ENCODE measurements at places on chromosomes 1 and 21.

- DNase-seq = no peak
These were observed at the start of gene SPATA21 for GRCh38 chr1:16436946-16437474. SPATA21 (minus strand) TSS chr1:16437424; CDS start chr1:16431371, 6,053 bp downstream.

- no peak for DNase-seq
These were observed 47.3 kb upstream of the SLC44A3 start for GRCh38 chr1:94772845-94773244.

DNA sequence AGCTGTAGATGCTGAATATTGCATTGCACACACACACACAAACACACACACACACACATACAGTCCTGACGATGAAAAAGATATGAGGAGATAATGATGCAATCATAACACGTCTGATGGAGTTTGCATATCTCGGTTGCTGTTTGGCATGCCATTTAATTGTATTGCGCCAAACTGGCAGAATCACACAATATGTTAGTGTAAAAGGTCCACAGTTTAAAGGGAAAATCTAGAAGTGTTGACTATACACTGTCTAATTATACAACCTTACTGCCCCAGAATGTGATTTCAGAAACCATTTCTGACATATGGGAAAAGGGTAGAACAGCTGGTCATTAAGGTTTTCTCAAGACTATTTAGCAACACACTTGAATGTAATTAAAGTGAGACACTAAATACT lies 123.7 kb upstream of the PROX1 start:
- DNase-seq = no peak

DNA sequence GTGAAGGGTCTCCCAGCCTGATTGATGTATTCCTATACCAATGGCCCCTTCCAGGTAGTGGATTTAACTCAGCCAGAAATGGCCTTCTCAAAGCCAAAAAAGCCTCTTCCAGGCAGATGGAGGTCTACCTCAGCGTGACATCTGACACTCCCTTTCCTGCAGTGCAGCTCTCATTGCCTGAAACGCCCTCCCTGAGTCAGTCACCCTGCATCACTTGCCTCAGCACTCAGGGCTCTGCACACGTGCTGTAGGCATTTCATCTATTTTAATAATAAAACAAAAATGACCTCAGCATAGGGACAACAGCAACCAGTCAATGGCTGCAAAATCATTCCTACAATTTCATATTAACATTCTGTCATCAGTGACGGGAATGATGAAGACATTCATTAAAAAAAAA lies 64.4 kb upstream of the GJA5 start:
- DNase-seq = no peak

DNA sequence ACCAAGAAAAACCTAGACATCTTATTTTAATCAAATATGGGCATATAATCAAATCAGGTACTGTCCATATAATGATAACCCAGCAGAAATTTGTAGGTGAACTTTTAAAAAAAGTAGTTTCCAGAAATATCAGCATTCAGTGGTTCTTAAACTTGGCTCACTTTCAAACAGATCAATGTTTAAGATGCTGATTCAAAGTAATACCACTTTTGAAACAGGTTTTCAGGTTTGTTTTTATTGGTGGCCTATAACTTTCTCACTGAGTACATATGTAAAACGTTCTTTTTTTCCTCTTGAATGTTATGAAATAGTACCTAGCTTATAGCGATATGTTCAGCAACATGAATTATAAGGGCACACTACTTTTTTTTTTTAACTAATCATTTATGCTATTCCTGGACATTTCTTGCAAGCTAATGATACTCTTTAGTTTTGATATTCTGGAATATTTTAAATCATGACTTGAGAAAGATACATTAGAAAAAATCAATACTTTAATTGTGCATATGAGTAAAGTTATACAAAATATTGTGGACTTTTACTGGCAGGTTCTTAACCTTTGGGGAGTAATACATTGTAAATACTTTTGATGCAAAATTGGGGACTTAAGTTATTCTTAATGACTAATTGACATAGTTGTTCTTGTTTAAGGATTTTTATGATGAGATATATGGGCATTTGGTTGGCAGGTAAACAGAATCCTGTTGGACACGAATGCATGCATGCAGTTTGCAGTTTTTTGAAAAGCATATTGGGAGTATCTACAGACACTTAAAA lies 3.0 kb downstream of the NFIA start:
- DNase-seq = no peak

DNA sequence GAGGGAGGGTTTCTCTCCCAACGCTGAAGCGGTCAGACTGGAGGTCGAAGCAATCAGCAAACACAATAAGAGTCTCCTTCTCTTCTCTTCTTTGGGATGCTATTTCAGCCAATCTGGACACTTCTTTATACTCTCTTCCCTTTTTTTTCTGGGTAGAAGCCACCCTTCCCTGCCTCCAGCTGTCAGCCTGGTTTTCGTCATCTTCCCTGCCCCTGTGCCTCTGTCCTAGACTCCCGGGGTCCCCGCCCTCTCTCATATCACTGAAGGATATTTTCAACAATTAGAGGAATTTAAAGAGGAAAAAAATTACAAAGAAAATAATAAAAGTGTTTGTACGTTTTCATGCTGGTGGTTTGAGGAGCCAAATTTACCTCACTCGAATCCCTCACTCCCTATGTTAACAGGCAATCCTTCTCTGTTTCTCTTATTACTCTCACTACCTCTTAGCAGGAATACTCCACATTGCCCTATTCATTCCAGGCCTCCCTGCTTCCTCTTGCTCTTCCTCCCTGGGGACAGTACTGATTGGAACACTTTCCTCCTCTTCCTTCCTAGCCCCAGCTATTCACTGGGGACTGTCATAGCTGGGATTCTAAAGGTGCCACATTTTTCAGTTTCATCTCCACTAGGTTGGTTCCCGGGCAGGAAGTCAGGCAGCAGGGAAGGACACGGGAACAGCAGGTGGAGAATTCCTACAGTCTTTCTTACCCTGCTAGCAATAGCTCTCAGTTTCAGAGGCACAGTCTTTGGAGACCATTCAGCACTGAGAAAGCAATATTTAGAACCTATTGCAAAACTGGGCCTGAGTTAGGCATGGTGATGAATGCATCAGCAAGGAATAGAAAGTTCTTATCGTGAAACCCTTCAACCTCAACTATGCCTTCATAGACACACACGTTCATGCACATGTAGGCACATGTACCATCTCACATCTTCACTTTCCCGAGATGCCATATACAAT lies 288.0 kb downstream of the PBX1 start:
- no peak for DNase-seq

DNA sequence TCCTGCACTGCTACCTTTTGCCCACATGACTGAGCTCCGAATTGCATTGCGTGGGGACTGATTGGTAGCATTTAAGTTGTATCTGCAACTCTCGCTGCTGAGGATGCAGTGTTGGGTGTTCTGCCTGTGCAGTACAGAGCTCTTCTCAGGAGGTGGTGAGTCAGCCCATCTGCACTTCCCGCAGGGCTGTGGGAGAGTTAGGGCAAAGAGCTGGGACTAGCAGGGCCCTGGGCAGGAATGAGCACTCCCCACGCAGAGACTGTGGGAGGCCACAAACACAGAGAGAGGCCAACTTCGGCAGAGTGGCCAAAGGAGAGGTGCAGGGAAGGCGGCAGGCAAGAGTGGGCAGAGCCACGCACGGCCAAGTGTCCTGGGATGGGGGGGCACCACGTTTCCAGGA lies 244.7 kb downstream of the SIPA1L2 start:
- peak; percentile 44 for DNase-seq

DNA sequence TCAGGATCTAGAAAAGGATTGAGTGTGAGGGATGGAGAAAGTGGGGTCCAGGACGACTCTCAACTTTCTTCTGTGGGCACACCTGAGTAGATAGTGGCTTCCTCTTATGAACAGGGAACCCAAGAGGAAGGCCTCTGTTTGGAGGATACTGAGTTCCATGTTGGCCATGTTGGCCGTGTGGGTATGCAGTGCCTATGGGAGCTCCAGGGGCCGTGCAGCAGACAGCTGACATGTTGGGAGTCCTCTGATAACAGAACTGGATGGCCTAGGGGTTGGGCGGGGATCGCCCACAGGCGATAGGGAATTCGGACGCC lies 43.0 kb downstream of the TMEM53 start:
- DNase-seq = no peak

DNA sequence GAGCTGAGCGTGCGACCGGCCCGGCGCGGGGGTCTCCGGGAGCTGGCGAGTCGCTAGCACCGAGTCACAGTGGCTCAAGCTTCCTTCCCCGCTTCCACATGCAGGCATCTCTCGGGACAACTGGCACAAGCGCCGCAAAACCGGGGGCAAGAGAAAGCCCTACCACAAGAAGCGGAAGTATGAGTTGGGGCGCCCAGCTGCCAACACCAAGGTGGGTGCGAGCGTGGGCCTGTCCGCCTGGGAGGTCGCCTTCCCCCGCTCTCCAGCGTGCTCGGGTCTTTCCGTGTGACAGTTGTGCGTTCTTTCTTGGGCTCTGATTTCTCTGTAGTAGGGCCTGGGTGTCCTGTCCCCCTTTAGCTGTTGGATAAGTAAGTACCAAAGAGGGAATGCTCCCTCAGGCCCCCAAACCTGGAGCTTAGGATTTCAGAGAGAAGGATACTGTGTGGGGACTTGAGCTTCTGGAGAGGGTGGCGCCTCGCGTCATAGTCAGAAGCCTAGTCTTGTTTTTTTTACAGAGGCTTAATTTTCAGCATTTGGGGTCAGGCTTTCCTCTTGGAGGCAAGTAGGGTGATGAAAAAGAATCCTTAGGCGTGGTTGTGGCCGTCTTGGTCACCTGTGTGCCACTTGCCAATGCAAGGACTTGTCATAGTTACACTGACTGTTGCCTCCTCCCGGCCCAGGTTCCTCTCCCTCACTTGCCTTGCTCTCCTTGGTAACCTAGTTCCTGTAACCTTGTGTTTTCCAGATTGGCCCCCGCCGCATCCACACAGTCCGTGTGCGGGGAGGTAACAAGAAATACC lies 790 bp downstream of the RPS8 start:
- DNase-seq = no peak

- no peak for DNase-seq
These were observed 29.6 kb downstream of the NHLH2 start for GRCh38 chr1:115811140-115811828.

DNA sequence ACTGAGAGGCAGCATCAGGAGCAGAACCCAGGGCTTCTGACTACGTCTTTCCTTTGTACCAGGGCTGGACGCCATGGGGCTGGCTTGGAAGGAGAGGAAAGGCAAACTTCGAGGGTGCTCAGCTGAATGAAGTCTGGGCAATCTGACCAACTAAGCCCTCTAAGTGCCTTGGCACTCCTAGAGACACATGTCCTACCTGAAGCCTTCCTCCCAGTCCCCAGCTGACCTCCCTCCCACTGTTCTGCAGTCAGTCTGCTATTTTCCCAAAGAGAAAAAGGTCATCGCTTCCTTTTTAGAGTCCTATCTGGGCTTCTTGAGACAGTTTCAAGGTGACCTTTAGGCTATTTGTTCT lies 5.2 kb downstream of the SLC9A1 start:
- DNase-seq = no peak

GRCh38 chr1:108569097-108569728 lies 9.3 kb downstream of the EEIG2 start:
- DNase-seq = no peak

GRCh38 chr1:185375583-185375982 lies 58.5 kb upstream of the IVNS1ABP start:
- DNase-seq = no peak

DNA sequence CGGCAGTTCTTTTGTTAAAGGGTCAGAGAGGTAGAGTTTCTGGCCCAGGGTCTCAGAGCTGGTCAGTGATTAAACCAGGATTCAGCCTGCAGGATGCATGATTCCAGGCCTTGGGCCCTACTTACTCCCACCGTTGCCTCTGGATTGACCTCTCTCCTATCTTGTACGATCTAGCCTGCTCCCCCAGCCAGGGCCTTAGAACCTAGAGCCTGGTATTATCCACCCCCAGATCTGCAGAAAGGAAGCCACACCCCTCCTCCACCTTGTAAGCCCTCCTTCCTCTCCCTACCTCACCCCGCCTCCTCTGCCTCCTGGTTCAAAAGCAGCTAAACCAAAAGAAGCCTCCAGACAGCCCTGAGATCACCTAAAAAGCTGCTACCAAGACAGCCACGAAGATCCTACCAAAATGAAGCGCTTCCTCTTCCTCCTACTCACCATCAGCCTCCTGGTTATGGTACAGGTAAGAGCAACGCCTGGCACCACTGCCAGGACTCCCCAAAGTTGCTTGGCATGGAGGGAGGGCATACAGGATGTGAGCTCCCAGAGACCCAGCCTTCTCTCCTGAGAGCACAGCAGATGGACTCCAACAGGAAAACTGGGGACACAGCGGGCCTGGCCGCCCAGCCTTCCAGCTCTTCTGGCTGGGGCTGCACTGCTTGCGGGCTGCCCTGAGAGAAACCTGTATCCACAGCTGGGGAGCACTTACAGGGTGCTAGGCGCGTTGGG lies at the start of gene CD52:
Gene CD52 (plus strand): TSS at position 347 of the 726 bp plus-strand sequence. CDS start 60 bp downstream, at position 407.
- no peak for DNase-seq

DNA sequence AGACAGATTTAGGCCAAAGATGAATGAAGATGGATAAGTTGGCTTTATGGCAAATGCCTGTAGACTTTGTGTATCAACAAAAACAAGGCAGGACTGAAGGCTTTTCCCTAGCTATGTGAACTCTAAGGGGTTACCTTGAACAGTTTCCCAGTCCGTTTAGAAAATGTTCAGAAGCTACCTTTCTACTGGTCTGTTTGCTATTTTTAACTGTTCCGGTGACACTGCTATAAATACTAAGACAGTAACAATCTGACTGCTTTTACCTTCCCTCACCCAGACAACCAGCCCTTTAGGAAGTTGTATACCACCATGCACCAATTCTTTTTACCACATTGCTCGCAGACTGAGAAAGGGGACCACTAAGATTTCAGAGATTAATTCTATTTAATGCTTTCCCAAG lies 102.2 kb downstream of the PHTF1 start:
- DNase-seq = no peak

- DNase-seq = no peak
These were observed 225.3 kb downstream of the KCTD3 start for GRCh38 chr1:215792446-215792845.

- DNase-seq = peak; percentile 51
These were observed 15.8 kb upstream of the TAS1R2 start for GRCh38 chr1:18875107-18875795.

DNA sequence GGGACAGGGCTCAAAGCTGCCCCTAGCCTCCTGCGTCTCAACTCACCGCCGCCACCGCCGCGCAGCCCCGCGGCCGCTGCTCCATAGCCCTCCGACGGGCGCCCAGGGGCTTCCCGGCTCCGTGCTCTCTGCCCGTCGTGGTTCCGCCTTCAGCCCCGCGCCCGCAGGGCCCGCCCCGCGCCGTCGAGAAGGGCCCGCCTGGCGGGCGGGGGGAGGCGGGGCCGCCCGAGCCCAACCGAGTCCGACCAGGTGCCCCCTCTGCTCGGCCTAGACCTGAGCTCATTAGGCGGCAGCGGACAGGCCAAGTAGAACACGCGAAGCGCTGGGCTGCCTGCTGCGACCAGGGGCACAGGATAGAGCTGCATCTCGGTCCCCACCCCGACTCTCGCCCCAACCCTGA lies at the start of gene TNFRSF25:
Gene TNFRSF25 (minus strand): TSS at position 151 of the 400 bp plus-strand sequence. CDS start 66 bp downstream, at position 85.
- no peak for DNase-seq

GRCh38 chr1:39981385-39981784 lies 26.4 kb downstream of the MFSD2A start:
- no peak for DNase-seq
